ENCODE measurements at places on chromosomes 2 and 18. TPM values are rescaled to one million over a fixed set of nuclear protein-coding genes. Genes with fewer than 3 reads are reported as not detected.

Gene DHRS9
- total RNA-seq: 0.49 TPM

Gene CACNB4
- 0.49 TPM for total RNA-seq

Gene EFR3B
- not detected for total RNA-seq

Gene SERPINB7
- total RNA-seq: not detected

Gene LHCGR
- total RNA-seq: not detected

Gene NTSR2
- not detected for total RNA-seq

Gene TRIM43
- not detected for total RNA-seq

Gene DNAH7
- 0.19 TPM for total RNA-seq

Gene LCT
- not detected for total RNA-seq

Gene SPEG
- total RNA-seq: 0.43 TPM

Gene TUBA4A
- 33.2 TPM for total RNA-seq

Gene RNF125
- total RNA-seq: 2.9 TPM

Gene ANKRD44
- total RNA-seq: 13.1 TPM

Gene C1QL2
- not detected for total RNA-seq

Gene LIPG
- 36.3 TPM for total RNA-seq

DNA sequence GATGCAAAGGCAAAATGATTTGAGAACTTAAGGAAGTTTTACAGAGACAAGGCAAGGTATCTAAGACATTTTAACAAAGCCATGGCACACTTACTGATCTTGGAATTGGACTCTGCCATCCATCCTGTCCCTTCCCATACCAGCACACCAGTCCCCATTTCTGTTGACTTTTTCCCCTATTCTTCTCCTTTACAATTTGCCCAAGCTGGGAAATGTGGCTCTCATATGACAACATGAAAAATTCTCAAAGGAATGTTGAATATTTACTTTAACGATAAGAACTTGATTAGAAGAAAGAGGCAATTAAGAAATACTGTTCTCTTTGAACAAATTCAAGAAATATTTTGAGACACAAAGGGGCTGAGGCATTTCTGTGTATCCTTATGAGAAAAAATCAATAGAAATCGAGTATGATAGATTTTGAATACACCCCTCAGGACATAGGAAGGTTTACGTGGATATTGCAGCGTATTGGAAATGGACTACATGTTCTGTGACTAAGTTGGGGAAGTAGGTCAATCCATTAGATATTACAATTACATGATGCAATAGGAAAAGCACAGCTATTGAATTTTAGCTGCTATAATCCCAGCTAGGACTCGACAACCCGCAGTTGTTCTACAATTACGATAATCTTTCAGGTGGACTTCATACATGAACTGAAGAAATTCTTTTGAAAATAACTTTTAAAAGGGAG is 201.6 kb downstream of the TRIB2 start:
- DNase-seq: no peak

- DNase-seq: no peak
Observed at GRCh38 chr18:10490401-10491165, 35.2 kb upstream of the NAPG start.

GRCh38 chr18:34401775-34402174 is 177.1 kb upstream of the NOL4 start:
- no peak for DNase-seq

GRCh38 chr2:22449696-22450095 is 935.3 kb upstream of the KLHL29 start:
- no peak for DNase-seq

DNA sequence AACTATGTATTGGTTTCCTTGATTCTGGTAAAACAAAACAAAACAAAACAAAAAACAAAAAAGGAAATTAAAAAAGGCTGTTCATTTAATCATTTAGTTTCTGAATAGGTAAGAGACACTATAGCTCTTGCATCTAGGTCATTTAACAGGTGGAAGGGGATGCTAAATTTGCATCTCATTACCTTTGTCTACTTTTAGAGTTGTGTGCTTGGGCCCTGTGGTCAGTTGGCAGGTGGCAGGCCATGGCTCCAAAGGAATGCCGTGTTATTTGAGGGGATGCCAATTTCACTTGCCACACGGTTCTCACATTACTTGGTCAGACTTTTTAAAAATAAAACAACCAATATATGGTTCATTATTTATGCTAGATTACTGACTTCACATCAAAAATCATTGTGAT is 9.2 kb downstream of the GALNT13 start:
- DNase-seq: no peak

GRCh38 chr2:62641410-62641843 is 64.1 kb upstream of the EHBP1 start:
- no peak for DNase-seq

DNA sequence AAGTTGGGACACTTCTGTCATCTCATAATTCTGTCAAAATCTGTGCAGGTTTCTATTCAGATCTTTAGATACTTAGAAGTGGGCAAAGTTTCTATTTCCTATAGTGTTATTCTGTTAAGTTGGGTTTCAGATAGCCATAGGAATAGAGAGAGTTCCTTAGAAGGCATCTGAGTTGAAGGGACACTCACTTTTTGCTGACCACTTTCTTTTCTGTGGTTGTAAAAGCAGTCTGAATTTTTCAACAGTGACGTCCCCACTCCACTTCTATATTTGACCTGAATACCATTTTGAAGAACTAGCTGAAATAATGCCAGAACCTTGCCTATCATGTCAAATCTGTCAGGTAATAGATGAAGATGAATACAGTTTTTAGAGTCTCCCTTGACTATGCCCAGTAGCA is 267.3 kb downstream of the SPAG16 start:
- no peak for DNase-seq

GRCh38 chr2:57396355-57397098 is 650.1 kb upstream of the VRK2 start:
- DNase-seq: no peak

- DNase-seq: no peak
Observed at GRCh38 chr2:84782717-84783442, 98.0 kb downstream of the TRABD2A start.

DNA sequence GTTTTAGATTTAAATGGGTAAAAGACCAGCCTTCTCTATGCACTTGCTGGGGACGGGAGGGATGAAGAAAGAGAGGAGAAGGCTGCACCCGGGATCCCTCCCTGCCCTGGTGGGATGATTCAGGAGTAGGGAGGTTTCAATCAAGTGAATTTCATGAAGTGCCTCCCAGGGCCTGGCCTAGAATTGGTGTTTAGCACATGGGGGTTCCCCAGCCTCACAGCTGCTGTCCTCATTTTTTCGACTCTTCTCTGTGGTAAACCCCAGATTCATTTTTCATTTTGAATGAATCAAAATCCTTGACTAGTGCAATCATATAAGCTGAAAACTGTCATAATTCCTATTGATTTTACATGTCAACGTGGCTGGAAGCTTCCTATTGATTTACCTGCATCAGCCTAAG is 81.1 kb downstream of the LPIN1 start:
- DNase-seq: no peak

- no peak for DNase-seq
Observed at GRCh38 chr2:67564076-67564475, 166.9 kb downstream of the ETAA1 start.

GRCh38 chr2:58130238-58130637 is 83.6 kb downstream of the VRK2 start:
- DNase-seq: no peak

GRCh38 chr18:58590839-58591238 is 38.1 kb downstream of the ALPK2 start:
- no peak for DNase-seq

- no peak for DNase-seq
Observed at GRCh38 chr2:163687217-163687616, 48.6 kb downstream of the FIGN start.

GRCh38 chr2:97670471-97670870 is 958 bp downstream of the C2orf92 start:
- DNase-seq: no peak

DNA sequence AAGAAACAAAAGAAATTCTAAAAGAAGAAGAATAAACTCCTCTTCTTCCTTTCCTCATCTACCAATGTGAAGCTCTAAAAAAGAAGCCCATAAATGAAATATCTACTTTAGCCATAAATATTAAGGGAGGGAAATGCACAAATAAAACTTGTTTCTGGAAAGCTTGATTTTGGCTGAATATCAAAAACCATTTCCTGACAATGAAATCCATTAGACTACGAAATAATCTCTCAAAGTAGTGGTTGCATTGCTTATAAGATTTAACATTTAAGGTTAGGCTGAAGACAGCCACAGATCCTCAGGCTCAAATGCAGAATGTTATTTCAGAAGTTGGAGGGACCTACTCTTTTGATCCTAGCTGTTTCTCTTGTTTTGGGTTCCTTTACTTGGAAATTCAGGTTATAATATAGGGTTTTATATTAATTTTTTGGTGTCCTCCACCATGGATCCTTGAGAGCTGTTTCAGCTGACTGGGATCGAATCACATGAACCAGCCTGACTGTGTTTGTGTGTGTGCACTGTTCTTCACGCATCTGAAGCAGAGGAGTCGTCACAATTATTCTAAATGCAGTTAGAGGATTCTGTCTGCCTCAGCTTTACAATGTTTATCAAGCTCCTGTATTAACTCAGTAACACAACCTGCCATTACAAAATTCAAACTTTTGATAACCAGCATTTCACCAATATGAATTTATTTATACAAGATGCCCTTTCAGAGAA is 474.8 kb downstream of the ARHGAP15 start:
- DNase-seq: no peak

DNA sequence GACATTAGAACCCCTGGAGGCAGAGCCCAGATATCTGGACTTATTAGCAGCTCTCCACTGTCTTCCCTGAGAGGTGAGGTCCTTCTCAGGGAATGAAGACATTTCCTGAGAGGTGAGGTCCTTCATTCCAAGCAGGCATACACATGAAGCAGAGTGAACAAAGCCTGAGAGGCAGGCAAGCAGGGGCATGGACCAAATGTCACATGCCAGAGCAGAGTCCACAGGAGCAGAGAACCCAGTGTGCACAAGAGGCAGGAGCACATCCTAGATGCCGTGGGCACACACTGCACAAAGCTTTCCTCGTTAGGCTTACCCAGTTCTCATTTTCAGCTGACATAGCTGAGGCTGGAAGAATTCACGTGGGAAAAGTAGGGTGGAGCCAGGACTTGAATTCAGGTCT is 759.9 kb upstream of the HS6ST1 start:
- DNase-seq: no peak

DNA sequence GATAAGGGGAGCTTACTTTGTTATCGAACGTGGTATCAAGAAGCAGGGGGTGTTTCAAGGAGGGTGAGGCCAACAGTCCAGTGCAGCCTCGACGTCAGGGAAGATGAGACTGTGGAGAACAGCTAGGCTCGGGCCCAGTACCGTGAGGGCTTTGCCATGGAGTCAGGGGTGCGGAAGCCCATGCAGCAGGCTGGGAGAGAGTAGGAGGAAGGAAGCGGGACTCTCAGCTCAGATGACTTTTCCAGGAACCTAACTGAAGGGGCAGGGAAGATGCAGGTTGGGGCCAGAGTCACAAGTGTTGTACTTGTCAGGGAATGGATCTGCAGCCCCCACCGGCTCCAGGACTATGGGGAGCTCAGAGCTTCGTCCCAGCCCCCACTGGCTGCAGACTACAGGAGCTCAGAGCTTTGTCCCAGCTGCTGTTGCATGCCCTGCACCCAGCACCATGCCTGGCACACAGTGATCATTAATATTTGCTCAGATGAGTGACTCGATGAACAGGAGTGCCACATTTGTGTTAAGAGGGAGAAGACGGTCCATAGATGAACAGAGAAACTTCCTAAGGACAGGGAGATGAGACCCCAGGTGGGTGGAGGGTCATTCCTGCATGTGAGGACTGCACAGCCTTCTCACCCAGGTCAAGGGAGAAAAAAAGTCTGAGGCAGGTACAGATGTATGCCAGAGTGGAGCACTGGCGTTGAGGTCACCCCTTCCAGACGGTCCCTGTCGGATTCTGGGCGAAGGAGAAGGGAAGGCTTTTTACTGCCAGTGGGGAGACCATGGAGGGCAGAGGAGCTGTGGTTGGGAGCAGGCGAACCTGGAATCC is 36.4 kb downstream of the PTGR3 start:
- DNase-seq: no peak

- DNase-seq: no peak
Observed at GRCh38 chr18:11096411-11096810, 53.0 kb downstream of the PIEZO2 start.

GRCh38 chr2:104340879-104341828 is 512.8 kb upstream of the POU3F3 start:
- no peak for DNase-seq

DNA sequence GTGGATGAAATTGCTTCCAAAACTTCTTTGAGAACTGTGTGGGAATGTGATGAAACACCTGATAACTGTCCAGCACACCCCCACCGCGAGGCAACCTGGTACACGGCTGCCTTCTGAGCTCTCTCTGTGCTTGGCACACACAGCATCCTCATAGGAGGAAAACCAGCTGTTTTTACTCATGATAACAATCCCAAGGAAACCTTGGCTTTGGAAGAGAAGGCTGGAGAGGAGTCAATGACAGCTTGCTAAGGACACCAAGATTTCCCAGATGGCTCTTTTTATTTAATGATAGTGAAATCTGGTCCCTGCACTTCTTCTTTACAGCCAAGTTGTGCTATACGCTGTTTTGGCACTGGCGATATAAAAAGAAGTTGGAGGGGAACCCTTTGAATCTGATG is 232.5 kb upstream of the FN1 start:
- DNase-seq: no peak

- DNase-seq: no peak
Observed at GRCh38 chr2:39512941-39513340, 75.9 kb upstream of the MAP4K3 start.

GRCh38 chr18:32802591-32803451 is 30.0 kb upstream of the KLHL14 start:
- DNase-seq: no peak

DNA sequence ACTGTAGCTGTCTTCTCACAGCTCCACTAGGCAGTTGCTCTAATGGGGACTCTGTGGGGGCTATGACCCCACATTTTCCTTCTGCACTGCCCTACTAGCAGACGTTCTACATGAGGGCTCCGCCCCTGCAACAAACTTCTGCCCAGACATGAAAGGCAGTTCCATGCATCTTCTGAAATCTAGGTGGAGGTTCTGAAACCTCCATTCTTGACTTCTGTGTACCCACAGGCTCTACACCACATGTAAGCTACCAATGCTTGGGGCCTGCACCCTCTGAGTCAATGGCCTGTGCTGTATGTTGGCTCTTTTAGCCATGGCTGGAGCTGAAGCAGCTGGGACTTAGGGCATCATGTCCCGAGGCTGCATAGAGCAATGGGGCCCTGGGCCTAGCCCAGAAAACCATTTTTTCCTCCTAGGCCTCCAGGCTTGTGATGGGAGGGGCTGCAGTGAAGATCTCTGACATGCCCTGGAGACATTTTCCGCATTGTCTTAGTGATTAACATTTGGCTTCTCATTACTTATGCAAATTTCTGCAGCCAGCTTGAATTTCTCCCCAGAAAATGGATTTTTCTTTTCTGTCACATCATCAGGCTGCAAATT is 123.0 kb downstream of the MYCN start:
- no peak for DNase-seq

DNA sequence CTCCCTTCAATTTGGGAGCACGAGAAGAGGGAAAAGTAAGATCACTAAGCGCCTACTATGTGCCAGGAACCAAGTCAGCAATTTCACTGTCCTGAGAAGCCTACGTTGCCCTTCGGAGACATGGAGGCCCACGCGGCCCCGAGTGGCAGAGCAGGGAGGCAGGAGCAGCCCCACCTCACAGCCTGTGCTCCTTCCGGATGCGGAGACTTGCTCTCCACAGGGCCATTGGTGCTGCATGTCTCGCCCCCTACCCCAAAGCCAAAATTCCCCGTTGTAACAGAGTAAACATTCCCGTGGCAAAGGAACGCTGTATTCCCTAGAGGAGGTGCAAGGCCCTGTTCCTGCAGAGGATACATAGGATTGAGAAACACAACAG is 4.5 kb downstream of the SLC14A2 start:
- DNase-seq: no peak

All from right lobe of liver (tissue), 6 donors.